ENCODE measurements at places on chromosomes 3 and 15. TPM values are rescaled to one million over a fixed set of nuclear protein-coding genes. Genes with fewer than 3 reads are reported as not detected.

Gene PCOLCE2
- 29.0 TPM for total RNA-seq

Gene C3orf18
- total RNA-seq = 2.5 TPM

Gene EFHB
- total RNA-seq = 0.72 TPM

Gene RNF111
- total RNA-seq = 20.6 TPM

Gene LRRIQ4
- total RNA-seq = not detected
